ENCODE measurements at places on chromosomes 4 and X.

- no peak for DNase-seq
Observed at GRCh38 chr4:94068753-94069719, 138.6 kb upstream of the SMARCAD1 start.

- no peak for DNase-seq
Observed at GRCh38 chrX:56727531-56727930, 1.5 kb upstream of the NBDY start.

GRCh38 chr4:39330353-39330752, 35.8 kb downstream of the RFC1 start:
- DNase-seq, result no peak

DNA sequence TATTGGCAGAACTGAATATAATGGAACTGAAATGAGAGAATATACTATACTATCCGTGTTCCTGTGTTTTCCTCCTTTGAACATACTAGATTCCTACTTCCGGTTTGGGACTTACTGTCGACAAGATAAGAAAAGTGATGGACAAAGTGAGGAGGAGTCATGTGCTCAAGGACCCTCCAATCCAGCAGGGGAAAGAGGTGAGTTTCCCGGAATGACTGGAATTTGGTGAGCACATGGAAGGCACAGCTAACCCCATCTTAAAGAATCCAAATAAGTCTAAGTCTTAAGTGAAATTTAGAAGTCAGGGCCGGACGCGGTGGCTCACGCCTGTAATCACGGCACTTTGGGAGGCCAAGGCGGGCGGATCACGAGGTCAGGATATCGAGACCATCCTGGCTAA, 36.6 kb upstream of the SH3D19 start:
- no peak for DNase-seq

DNA sequence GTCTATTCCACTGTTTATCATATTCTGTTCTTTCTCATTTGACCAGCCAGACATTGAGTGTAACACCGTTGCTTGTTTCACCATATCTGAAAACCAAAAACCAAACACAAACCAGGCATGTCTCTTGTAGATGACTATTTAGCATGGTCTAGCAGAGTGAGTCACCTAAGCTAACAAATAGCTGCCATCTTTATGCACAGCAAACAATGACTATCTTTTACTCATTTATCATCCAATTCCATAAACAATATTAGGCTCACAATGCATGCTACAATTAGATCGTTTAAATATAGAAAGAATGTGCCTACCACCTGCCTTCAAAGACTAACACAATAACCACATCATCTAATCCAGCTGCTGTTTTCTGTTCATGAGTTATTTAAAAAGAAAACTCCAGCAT, 495.4 kb downstream of the PCDH19 start:
- peak; percentile 40 for DNase-seq

All from SHP77 (cell line).